Activated naive CD4-positive, alpha-beta T cell treated with Interleukin-2 at 50 U/mL for 16 hours (primary cell): ENCODE measurements at places on chromosomes 1 and 21.

DNA sequence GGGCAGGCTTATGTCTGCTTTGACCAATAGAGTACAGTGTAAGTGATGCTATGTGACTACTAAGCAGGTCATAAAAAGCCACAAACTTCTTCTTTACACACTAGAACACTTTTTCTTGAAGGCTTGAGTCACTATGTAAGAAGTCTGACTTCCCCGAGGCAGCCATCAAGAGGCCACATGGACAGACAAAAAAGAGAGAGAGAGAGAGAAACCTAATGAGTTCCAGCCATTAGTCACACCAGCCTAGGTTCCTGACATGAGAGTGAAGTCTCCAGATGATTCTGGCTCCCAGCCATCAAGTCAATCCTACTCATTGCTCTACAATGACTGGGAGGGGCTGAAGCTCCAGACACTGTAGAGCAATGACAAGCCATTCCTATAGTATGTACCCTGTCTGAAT, 101.4 kb downstream of the LHX9 start:
- no peak for DNase-seq

GRCh38 chr1:74777525-74777924, 44.6 kb downstream of the TYW3 start:
- DNase-seq: no peak

- DNase-seq: no peak
Measured at GRCh38 chr1:23529146-23530086, 1.6 kb downstream of the E2F2 start.

GRCh38 chr1:46549697-46550681, 1.5 kb downstream of the KNCN start:
- DNase-seq: peak; percentile 42

DNA sequence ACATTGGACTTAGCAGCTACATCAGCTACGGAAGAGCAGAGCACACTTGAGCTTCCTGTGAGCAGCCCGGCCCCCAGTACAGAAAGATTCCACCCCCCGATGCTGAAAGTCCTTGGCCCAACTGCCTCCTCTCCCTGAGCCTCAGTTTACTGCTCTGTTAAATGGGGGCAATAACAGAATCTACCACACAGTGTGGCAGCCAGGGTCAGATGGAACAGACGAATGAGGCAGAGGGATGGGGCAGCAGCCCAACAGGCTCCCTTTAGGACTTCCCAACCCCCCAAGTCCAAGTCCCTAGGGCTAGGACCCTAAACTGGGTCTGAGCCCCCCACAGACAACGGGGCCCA, 22.9 kb upstream of the C1QA start:
- DNase-seq: no peak

GRCh38 chr1:220356981-220357850, 85.0 kb upstream of the RAB3GAP2 start:
- DNase-seq: no peak

DNA sequence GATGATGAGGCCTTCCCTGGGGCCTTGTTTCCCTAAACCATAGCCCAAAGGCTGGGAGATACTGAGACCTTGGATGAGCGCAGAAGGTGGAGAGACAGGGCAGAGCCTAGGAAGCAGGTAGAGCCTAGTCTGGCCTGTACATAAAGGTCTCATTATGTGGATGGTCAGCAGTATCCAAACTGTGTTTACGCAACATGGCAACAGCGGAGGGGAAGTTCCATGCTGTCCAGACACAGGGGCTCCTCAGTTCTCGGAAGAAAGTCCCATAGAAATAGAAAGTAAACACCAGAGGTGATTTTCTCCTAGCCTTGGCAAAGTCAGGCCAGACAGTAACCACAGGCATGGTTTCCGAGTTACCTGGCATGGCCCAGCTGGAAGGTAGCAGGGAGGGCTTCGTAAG, 42.1 kb upstream of the MPZL1 start:
- DNase-seq: no peak

GRCh38 chr1:65002156-65002507, 35.8 kb upstream of the JAK1 start:
- no peak for DNase-seq

DNA sequence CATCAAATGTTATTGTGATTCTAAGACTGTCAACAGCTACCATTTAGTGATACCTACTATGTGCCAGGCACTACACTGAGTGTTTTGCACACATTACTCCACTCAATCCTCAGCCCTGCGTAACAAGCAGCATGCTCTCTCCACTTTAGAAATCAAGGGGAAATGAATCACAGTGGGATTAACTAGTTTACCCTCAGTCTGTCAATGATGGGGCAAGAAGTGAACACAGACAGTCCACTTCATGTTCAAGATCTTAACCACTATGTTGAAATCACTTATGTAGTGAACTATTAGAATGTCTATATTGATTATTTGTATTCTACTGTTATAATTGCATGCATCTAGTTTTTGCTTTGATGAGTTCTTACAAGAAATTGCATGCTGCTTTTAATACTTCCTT, 165.3 kb downstream of the LTN1 start:
- no peak for DNase-seq

DNA sequence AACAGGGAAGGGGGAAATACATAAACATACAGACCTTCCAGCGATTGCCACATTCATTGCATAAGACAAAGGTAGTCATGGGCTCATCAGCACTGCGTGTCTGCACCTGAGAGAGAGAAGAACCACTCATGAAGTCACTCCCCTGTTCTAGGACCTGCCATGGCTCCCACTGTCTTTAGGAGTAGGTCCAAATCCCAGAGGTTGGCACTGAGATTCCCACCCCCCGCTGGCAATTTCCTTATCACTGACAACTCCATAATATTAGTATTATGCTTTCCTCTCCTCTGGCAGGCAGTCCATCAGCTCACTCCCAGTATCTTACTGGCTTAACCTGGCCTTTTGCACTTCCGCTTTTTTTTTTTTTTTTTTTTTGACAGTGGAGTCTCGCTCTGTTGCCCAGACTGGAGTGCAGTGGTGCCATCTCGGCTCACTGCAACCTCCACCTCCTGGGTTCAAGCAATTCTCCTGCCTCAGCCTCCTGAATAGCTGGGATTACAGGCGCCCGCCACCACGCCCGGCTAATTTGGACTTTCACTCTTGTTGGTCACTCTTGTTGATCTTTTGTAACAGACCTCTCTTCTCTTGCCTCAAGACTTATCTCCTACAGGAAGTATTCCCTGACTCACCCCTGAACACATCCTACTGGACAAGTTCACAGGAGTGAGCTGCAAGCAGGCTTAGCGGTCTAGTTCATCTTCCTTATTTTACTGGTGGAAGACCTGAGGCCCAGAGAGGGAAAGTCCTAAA, 14.8 kb upstream of the ZNF436 start:
- no peak for DNase-seq

GRCh38 chr1:16396591-16396990, 29.5 kb downstream of the SZRD1 start:
- no peak for DNase-seq

DNA sequence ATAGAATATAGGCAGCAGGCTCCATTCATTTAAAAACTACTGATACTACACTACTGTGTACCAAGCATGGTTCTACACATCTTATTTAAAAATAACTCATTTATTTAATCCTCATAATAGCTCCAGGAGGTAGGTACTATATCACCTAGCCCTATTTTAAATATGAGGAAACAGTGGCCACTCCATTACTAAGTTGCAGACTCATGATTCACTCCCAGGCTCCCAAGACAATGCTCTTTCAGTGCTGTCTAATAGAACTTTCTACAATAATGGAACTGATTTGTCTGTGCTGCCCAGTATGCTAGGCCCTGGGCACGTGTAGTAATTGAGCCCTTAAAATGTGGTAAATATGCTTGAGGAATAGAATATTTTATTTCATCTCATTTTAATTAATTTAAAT, 357.1 kb downstream of the LTN1 start:
- no peak for DNase-seq

DNA sequence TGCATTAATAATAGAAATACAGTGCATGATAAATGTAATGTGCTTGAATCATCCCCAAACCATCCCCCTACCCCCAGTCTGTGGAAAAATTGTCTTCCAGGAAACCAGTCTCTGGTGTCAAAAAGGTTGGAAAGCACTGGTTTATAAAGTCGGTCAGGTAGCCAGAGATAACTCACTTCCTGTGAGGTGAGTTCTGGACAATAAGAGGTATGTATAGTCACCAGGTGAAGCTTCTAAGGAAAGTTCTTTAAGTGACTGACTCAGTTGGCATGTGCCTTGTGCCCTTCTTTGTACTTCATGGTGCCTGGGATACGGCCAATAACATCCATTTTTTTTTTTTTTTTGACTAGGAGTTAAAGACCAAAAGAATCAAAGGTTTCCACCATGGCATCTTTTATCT, 103.7 kb downstream of the GPATCH2 start:
- no peak for DNase-seq

- no peak for DNase-seq
Measured at GRCh38 chr1:175904808-175905207, 161.4 kb upstream of the TNR start.

DNA sequence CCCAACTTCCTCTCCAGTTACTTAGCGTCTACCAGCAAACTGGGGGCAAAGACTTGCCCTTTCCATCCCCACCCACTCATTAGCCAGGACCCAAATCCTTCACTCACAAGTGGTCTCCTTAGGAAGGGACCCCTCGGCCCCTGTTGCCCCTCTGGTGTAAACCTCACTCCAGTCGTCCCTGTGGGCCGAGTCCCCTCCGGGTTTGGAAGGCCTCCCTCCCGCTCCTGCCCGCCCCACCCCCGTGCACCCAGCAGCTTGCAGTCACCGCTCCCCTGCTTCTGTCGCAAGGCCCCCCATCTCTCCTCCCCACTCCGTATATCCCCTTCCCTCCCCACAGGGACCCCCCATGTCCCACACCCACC, 1.2 kb downstream of the EFHD2 start:
- no peak for DNase-seq

DNA sequence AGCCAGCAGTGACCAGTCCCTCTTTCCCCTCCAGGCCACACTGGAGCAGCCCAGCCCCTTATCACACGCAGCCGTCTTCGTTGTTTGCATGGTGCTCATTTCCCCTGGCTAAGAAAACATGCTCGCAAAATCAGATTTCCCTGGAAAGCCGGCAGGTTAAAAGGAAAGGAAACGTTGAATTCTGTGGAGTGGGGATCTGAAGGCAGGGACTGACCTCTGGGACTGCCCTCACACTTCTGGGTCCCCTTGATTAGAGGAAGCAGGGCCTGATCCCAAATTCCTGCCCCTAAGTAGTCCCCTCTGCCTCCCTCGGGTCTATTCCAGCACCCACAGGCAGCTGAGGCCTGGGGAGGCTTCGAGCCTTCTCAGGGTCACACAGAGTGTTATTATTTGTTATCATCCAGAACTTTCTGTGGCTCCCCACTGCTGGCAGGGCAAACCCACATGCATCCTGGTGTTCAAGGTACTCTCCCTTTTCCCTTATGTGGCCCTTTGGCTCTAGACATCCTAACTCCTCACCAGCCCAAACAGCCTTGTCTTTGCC, 125.2 kb upstream of the ZBTB40 start:
- no peak for DNase-seq

- no peak for DNase-seq
Measured at GRCh38 chr1:35885961-35886558, 3.1 kb downstream of the AGO1 start.

DNA sequence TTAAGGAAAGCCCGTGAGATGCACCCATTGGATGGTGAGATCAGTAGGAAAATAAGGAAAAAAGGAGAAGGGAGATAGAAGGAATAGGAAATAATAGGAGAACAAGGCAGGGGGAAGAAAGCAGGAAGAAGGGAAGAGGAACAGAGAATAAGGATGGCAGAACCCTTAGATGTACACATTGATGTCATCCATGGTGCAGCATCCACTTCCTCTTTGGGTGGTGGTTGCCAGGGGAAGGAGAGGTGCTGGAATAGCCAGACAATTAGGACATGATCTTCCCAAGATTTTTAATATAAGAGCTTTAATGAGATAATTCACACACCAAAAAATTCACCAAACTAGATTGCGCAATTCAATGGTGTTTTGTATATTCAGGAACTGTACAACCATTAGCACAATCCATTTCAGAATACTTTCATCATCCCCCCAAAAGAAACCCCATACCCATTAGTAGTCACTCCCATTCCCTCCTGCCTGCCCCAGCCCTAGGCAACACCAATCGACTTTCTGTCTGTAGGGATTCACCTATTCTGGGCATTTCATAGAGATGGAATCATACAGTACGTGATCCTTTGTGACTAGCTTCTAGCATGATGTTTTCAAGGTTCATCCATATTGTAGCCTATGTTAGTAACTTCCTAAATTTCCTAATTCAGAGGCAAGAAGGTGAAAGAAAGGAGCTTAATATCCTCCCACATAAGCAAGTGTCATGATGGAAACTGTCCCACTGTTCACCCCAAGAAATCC, 121.4 kb downstream of the PLXNA2 start:
- no peak for DNase-seq

DNA sequence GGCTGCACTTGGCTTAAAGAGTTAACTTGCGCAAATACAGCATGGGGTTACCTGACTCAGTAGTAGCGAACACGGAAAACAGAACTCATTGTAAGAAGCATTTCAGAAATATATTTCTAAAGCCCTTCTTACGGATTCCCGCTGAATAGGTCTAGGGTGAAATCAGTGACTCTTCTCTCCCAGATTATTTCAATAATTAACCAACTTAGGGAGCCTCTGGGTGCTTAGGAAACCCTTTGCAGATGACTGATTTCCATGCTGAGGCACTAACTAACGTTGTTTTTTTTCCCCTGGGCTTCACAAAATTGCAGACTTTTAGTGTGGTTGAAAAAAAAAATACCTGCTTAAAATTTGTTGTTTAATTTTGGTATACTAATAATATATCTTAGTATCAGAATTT, 40.3 kb downstream of the BTG3 start:
- no peak for DNase-seq

DNA sequence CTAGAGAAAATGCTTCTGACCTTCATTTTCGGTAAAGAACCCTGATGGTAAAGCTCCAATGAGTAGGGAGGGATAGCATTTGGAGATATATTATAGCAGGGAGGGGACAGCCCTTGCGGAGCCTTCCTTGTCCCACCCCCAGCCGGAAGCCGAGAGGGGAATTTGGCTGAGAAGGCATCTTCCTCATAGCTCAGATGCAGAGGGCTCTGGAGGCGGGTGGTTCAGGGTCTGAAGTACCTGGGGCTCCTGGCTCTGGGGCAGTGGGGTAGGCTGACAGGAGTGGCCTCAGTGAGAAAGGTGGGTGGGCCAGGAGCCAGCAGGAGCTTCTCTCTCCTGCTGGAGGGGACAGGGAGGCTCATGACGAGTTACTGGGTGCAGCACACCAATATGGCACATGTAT, 88.0 kb upstream of the IFFO2 start:
- no peak for DNase-seq

- DNase-seq: no peak
Measured at GRCh38 chr1:101316799-101317198, 80.0 kb downstream of the S1PR1 start.

GRCh38 chr1:70856201-70856600, 191.4 kb downstream of the PTGER3 start:
- DNase-seq: no peak

GRCh38 chr1:15808955-15809354, 1.5 kb upstream of the UQCRHL start:
- DNase-seq: no peak

DNA sequence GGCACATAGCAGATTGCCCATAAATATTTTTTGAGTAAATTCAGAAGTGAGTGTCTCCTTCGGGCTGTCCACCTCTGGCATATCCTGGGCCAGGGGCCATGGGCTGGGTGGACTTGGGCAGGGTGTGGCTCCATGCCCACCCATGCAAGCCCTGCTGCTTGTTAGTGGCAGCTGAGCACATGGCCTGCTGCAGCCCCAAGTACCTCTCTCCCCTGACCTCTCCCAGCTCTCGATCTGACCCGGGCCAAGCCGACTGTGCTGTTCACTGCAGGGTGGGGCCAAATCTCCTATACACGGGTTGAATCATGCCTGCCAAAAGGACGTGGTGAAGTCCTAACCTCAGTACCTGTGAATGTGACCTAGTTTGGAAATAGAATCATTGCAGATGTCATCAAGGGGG, 132.5 kb upstream of the C1orf174 start:
- no peak for DNase-seq
